ENCODE measurements at places on chromosomes 3 and 15.

GRCh38 chr3:8597219-8597853 lies 47.3 kb downstream of the SSUH2 start:
- DNase-seq: no peak

- no peak for DNase-seq
Observed at GRCh38 chr3:186616299-186616617, 3.4 kb downstream of the AHSG start.

DNA sequence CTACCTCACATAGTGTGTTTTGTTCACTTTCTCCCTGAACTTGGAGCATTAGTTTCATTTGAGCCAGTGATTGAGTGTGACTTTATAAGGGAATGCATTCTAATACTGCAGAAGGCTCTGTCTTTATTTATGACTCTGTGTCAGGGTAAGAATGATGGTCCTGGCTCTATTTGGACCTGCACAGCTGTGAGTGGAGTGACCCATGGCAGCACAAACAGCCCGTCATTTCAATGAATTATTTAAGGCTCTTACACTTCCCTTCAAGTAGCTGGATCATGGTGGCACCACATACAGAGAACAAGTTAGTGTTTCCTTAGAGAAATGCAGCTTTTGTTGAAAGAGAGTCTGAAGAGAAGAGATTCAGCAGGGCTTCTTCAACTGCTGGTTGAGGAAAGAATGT lies 16.4 kb downstream of the TMEM108 start:
- no peak for DNase-seq

- no peak for DNase-seq
Observed at GRCh38 chr3:41519746-41520145, 320.4 kb downstream of the CTNNB1 start.

DNA sequence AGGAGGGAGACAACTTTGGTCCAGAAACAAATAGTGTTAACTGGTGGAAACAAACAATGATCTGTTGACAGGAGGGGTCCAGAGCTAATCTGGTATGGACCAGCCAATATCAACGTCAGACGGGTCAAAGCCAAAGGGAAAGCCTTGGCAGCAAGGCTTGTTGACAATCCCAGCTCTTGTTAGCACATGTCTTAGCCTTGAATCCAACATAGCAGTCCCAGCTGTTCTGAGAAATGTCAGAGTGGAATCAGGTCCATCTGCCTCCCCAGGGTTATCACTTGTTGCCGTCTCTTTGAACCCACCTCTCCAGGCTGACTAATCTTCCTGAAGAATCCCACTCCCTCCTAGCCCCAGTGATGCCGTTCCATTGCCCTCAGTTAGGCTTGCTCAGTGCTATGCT lies 404.6 kb upstream of the MCTP2 start:
- no peak for DNase-seq
